ENCODE measurements at places on chromosomes 6 and 20. TPM values are rescaled to one million over a fixed set of nuclear protein-coding genes. Genes with fewer than 3 reads are reported as not detected.

DNA sequence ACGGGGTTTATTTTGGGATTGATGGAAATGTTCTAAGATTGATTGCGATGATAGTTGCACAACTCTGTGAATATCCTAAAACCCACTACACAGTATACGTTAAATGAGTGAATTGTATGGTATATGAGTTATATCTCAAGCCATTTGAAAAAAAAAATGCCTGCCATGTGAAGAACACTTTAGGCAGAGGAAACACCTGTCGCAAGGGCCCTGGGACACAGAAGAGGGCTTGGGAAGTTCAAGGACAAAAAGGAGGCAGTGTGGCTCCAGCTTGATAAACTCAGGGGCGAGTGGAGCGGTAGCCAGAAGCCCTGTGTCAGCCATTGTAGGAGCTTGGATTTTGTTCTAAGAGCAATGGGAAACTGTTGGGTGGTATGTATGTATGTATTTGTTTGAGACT lies 37.0 kb downstream of the CEP250 start:
- no peak for DNase-seq

FOXF2 gene
- total RNA-seq, result 0.29 TPM

DNA sequence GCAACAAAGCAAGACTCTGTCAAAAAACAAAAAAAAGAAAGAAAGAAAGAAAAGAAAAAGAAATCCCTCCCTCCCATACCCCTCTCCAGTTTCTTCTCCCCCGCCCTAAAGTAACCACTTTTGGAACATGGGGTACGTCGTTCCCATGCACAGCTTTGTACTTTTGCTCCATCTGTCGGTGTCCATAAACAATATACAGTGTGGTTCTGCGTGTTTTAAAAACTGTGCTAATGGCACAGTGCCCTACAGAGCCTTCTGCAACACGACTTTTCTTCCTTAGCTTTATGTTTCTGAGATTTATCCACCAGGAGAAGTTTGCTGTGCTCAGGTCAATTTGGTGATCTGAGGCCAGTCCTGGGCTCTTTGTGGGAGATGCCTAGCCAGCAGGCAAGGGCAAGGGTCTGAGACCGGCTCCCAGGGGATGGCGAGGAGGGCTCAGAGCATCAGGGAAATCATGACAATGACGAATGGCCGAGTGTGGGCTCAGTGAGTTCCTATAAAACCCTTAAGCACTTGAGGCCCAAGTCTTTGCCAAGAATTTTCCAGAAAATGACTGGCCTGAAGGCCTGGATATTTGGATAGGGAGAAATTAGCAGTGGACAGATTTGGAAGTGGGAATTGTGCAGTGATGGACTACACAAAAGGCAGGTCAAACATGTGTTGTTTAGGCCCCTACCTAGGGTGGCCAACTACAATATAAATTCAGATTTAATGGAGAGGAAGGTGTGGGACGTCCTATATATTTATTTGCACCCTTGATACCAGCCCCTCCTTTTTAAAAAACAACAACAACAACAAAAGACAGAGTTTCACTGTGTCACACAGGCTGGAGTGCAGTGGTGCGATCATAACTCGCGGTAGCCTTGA lies 1.9 kb upstream of the BCAS4 start:
- no peak for DNase-seq

DNA sequence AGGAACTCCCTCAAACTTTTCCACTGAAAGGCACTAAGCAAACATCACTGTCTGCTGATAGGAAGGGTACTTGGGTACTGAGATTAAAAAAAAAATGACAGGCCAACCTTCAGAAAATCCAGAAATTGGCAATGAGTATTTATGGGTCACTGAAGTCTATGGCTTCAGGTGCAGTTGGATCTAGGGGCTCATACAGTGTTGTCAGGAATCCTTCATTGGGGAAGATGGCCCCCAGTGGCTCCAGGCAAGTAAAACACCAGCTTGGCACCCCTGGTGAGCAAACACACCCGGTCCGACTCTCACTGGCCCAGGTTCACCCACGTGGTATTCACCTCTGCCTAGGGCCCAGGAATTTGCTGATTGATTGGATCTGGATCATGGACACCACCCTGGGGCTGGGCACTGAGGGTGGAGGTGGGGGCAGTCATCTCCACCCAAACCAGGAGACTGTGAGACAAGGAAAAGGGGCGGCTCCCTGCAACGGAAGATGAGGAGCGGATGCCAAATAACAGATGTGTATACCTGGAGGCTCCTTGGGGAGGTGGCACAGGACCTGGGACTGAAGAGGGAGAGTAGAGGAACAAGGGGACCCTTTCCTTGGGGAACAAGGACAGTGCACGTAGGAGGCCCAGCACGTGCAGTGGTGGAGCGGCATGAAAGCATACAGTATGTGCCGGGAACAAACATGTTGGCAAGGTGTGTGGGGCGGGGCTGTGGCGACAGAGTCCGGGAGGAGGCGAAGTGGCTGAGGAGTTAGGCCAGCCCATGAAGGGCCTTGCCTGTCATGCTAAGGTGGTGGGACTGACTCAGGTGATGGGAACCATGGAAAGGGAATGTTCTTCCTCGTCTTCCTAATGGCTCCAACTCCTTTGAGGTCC lies 4.7 kb downstream of the SLC2A10 start:
- no peak for DNase-seq

RAB22A gene
- 10.3 TPM for total RNA-seq

GRCh38 chr6:167793421-167793820 lies 33.3 kb upstream of the AFDN start:
- DNase-seq, result no peak

MARCKS gene
- total RNA-seq, result 32.6 TPM

SLC22A2 gene
- not detected for total RNA-seq

GRCh38 chr6:108321253-108321747 lies 26.4 kb downstream of the AFG1L start:
- no peak for DNase-seq
